ENCODE measurements at places on chromosomes 2 and 18. TPM values are rescaled to one million over a fixed set of nuclear protein-coding genes. Genes with fewer than 3 reads are reported as not detected.

ARHGAP15 gene
- polyA plus RNA-seq: 3.4 TPM

ZAP70 gene
- polyA plus RNA-seq: 1.5 TPM

TMEM200C gene
- 0.98 TPM for polyA plus RNA-seq

AMER3 gene
- 0.01 TPM for polyA plus RNA-seq

GRCh38 chr2:149719695-149720094 lies 132.1 kb upstream of the MMADHC start:
- DNase-seq: no peak

- DNase-seq: no peak
Observed at GRCh38 chr2:19865151-19865550, 36.6 kb downstream of the TTC32 start.

- DNase-seq: no peak
Observed at GRCh38 chr2:43224571-43225092, 1.8 kb downstream of the ZFP36L2 start.

GRCh38 chr2:105432749-105433148 lies 33.9 kb upstream of the FHL2 start:
- no peak for DNase-seq

DNA sequence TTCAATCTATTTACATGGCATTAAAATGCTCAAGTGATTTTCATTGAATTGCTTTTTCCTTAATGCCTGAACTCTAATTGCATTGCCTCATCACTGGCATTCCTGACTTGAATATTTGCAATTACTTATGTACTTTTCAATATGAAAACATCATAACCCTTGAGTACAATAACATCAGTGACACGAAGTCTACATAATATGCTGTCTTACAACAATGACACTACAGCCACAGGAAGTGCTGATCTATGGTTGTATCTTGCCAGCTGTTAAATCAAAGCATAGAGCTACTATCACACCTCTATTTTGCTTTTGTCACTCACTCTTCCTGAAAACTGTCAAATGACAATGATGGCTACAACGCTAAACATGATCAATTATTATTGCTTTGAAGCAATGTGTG lies 156.9 kb downstream of the CCDC102B start:
- DNase-seq: no peak

- DNase-seq: no peak
Observed at GRCh38 chr2:20917287-20917660, 94.4 kb upstream of the LDAH start.

DNA sequence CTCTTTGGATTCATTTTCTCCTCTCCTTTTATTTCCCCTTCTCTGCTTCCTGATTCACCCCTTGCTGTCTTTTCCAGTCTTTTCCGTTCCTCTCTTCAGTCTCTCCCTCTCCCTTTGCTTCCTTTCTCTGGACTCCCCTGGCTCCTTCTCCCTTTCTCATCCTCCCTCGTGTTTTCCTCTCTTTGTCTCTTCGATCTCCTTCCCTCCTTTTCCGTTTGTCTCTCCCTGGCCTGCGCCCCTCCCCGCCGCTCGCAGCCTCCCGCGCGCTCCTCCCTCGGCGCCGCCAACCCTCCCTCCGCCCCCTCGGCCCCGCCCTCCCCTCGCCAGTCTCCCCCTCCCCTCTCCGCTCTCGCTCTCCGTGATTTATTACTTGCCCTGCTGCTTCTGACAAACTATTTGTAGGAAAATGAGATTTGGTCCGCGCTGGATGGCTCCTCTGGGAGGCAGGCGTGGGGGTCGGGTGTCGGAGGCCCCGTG lies 46.0 kb upstream of the PAX8 start:
- DNase-seq: peak; percentile 36

DNA sequence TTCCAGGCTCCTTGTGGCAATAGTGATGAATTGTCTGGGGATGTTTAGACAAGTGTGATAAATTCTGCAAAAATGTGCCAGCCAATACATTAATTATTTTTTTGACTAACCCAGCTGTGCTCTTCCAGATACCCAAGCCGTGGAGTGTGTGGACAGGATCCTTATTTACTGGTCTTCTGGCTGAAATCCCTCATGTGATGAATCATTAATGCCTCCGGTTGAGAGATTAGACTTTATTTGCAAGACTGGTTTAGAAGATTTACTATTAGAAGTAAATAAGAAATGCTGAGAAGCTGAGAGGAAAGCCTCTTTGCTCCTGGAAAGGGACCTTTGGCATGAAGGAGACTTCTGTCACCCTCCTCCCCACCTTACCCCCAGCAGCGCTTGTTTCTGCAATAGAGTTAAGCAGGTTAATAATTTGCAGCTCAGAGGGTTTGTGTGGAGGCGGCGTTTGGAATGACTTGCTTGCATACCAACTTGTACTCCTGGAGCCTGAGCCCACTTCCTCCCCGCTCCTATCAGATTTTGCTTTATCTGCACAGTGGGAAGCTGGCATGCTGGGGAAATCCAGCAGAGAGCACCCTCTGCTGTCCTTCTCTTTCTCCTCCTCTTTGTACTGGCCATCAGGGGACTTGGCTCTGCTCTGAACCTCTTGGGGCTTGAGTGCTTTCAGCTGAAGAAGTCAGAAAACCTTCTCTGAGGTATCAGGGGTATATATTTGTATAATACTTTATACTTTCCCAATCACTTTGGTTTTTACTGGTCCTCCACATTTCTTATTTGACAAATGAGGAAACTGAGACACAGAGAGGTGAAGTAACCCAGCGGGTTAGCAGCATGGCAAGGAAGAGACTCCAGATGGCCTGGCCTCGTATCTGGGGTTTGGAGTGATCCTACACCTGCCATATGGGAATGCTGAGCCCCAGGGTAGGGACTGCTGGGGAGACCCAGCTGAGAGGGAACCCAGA lies 16.3 kb downstream of the SLC3A1 start:
- DNase-seq: peak; percentile 63

GRCh38 chr18:40849886-40850285 lies 1105.1 kb upstream of the PIK3C3 start:
- DNase-seq: no peak
